Lung (tissue), 17 donors: ENCODE measurements at places on chromosomes 11 and 22.

GRCh38 chr11:103807806-103808205 lies 228.6 kb upstream of the DDI1 start:
- no peak overlapping the region for H3K4me3 ChIP-seq
- DNase-seq: no peak
- no peaks in the 10 kb centered on the region for H3K4me1 ChIP-seq
- H3K27me3 ChIP-seq: no peaks in the 10 kb centered on the region
- H3K27ac ChIP-seq: no peak overlapping the region

GRCh38 chr11:14614091-14614622 lies 29.4 kb upstream of the PDE3B start:
- H3K27me3 ChIP-seq: no peaks in the 10 kb centered on the region
- no peak for DNase-seq
- peaks cover 13% of the 10 kb centered on the region for H3K36me3 ChIP-seq
- no peak overlapping the region for H3K27ac ChIP-seq

GRCh38 chr11:124882339-124883071 lies 15.2 kb downstream of the ROBO4 start:
- no peaks in the 10 kb centered on the region for H3K4me1 ChIP-seq
- H3K4me3 ChIP-seq: no peak overlapping the region
- H3K27ac ChIP-seq: peak overlapping the region; percentile 76

- H3K4me3 ChIP-seq: no peak overlapping the region
- peaks cover 16% of the 10 kb centered on the region for H3K36me3 ChIP-seq
- no peak overlapping the region for H3K27ac ChIP-seq
- no peaks in the 10 kb centered on the region for H3K27me3 ChIP-seq
- DNase-seq: no peak
Observed at GRCh38 chr11:66239998-66240780, 28.2 kb upstream of the RAB1B start.

GRCh38 chr11:125167292-125167953 lies 2.9 kb downstream of the PKNOX2 start:
- no peaks in the 10 kb centered on the region for H3K36me3 ChIP-seq
- peak; percentile 87 for DNase-seq
- no peaks in the 10 kb centered on the region for H3K27me3 ChIP-seq
- peaks cover 43% of the 10 kb centered on the region for H3K4me1 ChIP-seq
- H3K27ac ChIP-seq: peak overlapping the region; percentile 84
- H3K4me3 ChIP-seq: no peak overlapping the region

DNA sequence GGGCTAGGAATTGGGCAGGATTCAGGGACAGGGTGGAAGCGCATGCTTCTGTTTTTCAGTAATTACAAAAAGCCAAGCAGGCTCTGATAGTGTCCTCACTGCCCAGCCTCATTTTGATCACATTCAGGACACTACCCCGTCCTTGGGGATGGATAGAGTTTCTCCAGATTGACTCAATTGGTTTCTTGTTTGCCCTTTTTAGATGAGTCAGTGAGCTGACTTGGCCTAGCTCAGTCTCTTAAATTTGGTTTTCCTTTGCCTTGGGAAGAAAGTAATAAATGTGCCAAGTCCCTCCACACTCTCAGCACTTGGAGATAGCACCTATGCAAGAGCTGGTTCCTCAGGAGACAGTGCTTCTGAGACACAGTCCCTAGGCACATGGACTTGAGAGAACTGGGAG lies 25.5 kb downstream of the DKK3 start:
- H3K36me3 ChIP-seq: no peaks in the 10 kb centered on the region
- peaks cover 22% of the 10 kb centered on the region for H3K4me1 ChIP-seq
- H3K4me3 ChIP-seq: no peak overlapping the region
- H3K27me3 ChIP-seq: no peaks in the 10 kb centered on the region
- DNase-seq: no peak
- H3K27ac ChIP-seq: no peak overlapping the region

- H3K4me1 ChIP-seq: no peaks in the 10 kb centered on the region
- DNase-seq: no peak
- no peak overlapping the region for H3K4me3 ChIP-seq
- no peaks in the 10 kb centered on the region for H3K36me3 ChIP-seq
Observed at GRCh38 chr22:48700566-48701295, 1126.9 kb downstream of the BRD1 start.

DNA sequence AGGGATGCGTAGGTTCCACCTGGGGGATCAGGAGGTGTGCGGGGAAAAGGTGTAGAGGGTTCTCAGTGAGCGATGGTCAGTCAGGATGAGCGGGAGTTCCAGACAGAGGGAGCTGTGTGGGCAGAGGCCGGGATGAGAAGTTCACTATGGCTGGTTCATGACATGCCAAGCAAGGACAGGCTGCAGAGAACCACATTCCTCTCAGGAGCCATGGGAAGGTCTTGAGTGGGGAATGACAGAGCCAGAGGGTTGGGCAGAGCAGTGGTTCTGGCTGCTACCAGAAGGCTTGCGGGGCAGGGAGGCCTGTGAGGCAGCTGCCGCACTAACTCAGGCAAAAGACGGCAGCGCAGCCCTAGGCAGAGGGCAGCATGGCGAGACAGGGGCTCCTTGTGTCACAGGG lies 66.1 kb downstream of the SCUBE1 start:
- no peak overlapping the region for H3K4me3 ChIP-seq
- no peaks in the 10 kb centered on the region for H3K27me3 ChIP-seq
- H3K4me1 ChIP-seq: no peaks in the 10 kb centered on the region
- no peak for DNase-seq
- no peak overlapping the region for H3K27ac ChIP-seq

DNA sequence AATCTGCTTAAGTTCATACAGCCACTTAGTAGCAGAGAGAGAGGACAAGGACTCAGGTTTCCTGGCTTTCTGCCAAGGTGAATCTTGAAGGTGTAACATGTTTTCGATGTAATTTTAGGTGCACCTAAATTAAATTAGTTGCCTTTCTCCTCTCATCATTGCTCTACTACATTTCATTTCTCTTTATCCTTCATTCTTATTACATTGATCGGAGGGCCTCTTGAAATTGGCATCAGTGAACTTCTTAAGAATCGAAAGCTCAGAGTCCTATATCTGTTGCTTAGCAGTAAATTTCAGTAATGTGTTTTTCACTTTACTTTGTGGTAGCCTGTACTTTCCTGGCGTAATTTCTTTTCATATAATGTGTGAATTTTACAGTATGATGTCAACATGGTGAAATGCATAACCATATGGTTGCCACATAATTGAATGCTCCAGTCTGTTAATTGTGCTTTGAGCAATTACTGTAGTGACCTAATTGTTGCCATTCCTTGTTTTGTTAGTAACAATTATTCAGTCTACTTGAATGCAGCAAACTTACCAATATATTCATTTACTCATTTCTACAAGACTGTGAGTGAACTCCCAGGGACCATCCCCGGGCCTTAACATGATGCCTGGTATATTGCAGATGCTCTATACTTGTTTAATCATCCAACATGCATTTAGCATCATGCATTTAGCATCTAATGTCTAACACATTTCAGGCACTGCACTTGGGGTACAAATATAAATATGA lies 138.1 kb downstream of the MAML2 start:
- H3K4me3 ChIP-seq: no peak overlapping the region
- H3K36me3 ChIP-seq: no peaks in the 10 kb centered on the region
- no peaks in the 10 kb centered on the region for H3K27me3 ChIP-seq
- no peak for DNase-seq
- no peak overlapping the region for H3K27ac ChIP-seq

DNA sequence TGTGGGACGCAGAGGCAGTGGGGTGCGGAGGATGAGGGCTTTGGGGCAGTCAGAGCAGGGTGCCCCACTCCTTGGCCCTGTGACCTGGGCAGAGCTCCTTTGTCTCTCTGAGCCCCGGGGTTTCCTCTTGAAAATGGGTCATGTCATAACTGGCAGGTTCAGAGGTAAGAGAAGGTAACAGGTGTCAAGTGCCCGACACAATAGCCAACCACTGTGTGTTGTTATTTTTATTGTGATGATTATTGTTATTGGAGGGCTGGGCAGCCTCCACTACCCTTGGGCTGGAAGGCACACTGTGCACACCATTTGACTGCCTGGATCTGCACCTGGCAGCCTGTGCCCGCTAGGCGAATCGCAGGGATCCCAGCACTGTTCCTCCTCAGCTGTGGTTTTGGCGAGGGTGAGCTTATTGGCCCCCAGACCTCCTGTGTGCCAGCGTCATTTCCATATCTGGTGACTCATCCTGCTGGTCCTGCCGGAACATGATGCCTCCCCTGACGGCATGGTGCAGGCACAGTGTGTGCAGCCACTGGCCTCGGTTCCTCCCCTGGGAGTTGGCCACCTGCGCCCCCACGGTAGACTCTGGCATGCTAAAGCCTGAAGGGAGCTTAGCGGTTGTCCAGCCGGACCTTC lies 15.4 kb upstream of the SOX10 start:
- H3K4me1 ChIP-seq: peaks cover 2% of the 10 kb centered on the region
- no peak overlapping the region for H3K27ac ChIP-seq
- no peak overlapping the region for H3K4me3 ChIP-seq
- H3K36me3 ChIP-seq: no peaks in the 10 kb centered on the region
- no peak for DNase-seq

- H3K27ac ChIP-seq: no peak overlapping the region
- peaks cover 10% of the 10 kb centered on the region for H3K27me3 ChIP-seq
- DNase-seq: no peak
- H3K4me3 ChIP-seq: no peak overlapping the region
- no peaks in the 10 kb centered on the region for H3K36me3 ChIP-seq
Observed at GRCh38 chr11:121270001-121270678, 22.4 kb upstream of the SC5D start.

- H3K27ac ChIP-seq: no peak overlapping the region
- no peaks in the 10 kb centered on the region for H3K4me1 ChIP-seq
- peak; percentile 40 for DNase-seq
- no peak overlapping the region for H3K4me3 ChIP-seq
- no peaks in the 10 kb centered on the region for H3K27me3 ChIP-seq
Observed at GRCh38 chr11:107301878-107302277, 155.7 kb downstream of the CWF19L2 start.

GRCh38 chr11:46917109-46917761 lies 1.1 kb downstream of the LRP4 start:
- peak overlapping the region; percentile 58 for H3K27ac ChIP-seq
- H3K4me3 ChIP-seq: no peak overlapping the region
- H3K27me3 ChIP-seq: no peaks in the 10 kb centered on the region
- H3K36me3 ChIP-seq: peaks cover 2% of the 10 kb centered on the region
- no peak for DNase-seq
- peaks cover 66% of the 10 kb centered on the region for H3K4me1 ChIP-seq

DNA sequence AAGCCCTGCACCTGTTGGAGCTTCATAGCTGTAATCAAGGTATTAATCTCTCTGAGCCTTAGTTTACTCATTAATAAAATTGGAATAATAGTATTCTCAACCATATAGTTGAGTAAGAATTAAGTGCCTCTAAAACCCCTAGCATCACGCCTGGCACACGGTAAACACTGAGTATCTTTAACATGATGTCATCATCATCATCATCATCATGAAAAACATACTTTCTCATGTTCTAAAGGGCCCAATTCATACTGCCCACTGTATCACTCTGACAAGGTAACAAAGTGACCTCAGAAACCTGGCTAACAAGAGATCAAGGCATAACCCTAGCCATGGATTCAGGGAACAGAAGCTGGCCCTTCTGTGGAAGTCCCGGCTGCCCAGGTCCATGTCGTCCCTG lies 58.4 kb downstream of the KIRREL3 start:
- no peak overlapping the region for H3K27ac ChIP-seq
- no peaks in the 10 kb centered on the region for H3K4me1 ChIP-seq
- no peak overlapping the region for H3K4me3 ChIP-seq
- H3K36me3 ChIP-seq: no peaks in the 10 kb centered on the region

DNA sequence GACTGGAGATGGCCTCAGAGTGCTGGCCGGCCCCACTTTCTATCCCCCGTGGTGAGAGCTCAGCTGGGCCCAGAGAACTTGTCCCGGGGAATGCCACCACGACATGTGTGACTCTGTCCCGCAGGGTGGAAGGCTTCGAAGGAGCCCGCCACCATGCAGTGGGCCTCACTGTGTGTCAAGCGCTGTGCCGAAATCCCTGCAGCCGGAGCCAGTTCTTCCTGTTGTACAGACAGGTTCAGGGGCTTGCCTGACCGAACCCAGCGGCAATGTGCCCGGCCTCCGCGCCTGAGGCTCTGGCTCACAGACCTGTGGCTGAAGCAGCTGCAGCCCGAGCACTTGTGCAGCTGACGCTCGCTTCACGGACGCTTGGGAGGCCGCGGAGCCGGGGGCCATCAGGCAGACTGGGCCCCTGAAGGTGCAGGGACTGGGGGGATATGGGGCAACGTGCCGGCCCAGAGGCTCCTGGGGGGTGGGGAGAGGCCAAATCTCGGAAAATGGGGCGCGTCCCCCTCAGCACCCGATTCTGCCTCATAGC lies 650 bp downstream of the PPM1F start:
- peak overlapping the region; percentile 5 for H3K27ac ChIP-seq
- peak overlapping the region; percentile 91 for H3K4me3 ChIP-seq
- H3K4me1 ChIP-seq: peaks cover 20% of the 10 kb centered on the region
- no peaks in the 10 kb centered on the region for H3K27me3 ChIP-seq

DNA sequence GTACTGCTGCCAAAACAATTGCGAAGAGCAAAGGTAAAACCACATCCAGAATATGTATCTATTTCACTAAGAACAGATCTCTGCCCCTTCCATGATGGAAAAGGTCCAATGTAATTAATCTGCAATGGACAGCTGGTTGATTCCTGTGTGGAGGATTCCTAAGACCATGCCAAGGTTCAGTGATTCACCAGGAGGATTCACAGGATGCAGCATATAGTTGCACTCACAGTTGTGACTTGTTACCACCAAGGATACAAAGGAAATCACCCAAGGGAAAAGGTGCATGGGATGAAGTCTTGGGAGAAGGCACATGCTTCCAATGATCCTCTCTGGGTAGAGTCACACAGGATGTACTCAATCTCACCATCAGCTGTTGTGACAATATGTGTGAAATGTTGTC lies 35.1 kb upstream of the CUL5 start:
- H3K4me3 ChIP-seq: no peak overlapping the region
- H3K27me3 ChIP-seq: no peaks in the 10 kb centered on the region
- no peaks in the 10 kb centered on the region for H3K4me1 ChIP-seq
- no peaks in the 10 kb centered on the region for H3K36me3 ChIP-seq

DNA sequence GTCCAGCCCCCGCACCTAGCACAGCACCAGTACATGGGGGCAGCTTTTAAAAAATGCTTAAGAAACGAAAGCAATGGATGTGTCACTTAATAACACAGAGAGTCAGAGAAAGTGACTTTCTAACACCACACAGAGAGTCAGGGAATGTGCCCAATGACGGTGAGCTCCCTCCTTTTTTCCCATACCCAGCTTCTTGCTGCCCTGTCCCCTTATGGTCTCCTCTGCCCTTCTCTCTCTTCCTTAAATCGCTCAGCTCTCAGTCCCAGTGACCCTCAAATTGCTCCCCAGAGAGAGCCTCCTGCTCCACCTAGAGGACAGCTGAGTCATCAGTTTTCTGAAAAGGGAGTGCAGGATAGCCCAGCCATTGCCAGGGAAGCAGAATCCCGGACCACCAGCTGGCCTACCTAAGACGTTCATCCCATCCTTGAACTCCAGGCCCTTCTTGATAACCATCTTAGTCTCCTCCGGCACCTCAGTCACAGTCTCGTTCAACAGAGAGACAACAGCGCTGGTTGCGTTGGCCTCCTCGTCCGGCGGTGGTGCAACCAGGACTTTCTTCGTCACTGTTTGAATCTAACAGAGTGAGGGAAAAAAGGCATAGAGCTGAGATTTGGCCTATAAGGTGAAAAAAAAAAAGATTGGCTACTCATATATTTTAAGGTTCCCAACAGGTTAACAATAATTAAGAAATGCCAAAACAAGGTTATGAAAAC lies 113.5 kb downstream of the SLC1A2 start:
- no peak overlapping the region for H3K27ac ChIP-seq
- no peaks in the 10 kb centered on the region for H3K36me3 ChIP-seq
- H3K4me1 ChIP-seq: no peaks in the 10 kb centered on the region
- peak; percentile 77 for DNase-seq
